ENCODE measurements at places on chromosomes 11 and 22. TPM values are rescaled to one million over a fixed set of nuclear protein-coding genes. Genes with fewer than 3 reads are reported as not detected.

Gene FADS1
- 184 TPM for total RNA-seq

DNA sequence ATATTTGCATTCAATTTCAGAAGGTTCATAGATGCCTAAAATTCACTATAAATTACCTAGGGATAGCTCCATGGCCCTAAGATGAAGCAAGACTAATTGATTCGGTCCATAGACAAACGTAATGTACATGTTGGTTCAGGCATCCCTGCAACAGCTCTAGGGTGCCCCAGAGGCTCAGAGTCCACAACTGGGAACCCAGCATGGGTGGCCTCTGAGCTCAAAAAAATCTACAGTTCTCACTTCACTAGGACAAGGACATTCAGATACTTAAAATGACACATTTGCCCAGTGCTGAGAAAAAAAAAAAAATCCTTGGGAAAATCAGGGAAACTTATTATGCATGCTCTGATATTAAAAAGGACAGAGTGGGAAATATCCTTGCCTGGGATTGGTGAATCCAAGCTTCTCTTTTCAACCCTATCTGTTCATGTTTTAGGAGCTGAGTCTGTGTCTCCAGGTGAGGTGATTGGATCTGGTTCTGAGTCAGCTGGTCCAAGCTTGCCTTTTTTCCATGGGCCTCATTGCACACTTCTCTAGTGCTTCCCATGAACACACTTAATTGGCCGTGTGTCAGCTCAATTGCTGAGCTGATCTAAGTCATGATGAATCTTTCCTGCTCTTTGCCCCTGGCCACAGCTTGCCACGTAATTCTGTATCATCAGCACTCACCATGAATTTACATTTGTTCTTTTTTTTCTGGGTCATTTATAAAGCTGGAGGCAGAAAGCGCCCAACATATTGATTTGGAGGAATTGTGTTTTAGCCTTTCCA, 116.3 kb upstream of the RCN1 start:
- no peak for DNase-seq
- no peaks in the 10 kb centered on the region for H3K36me3 ChIP-seq
- no peak overlapping the region for H3K4me3 ChIP-seq
- H3K4me1 ChIP-seq, result peaks cover 5% of the 10 kb centered on the region
- H3K27ac ChIP-seq, result no peak overlapping the region

Gene CDHR5
- not detected for total RNA-seq

DNA sequence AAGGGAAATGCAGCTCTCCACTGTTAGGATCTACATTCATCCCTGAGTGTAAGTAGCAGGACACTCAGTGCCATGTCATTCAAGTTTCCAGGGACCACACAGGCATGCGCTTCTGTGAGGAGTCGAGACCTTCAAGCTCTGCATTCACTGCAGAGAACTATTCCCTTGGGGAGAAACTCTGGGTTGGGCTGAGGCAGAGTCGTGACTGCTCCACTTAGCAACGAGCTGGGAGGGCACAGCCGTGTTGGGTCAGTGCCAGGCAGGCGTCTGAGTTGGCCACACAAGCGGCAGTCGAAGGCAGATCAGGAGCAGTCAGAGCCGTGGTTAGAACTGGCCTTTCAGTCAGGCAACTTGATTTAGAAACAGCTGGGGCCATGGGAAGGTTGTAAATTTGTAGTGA, 14.7 kb downstream of the MPEG1 start:
- peaks cover 17% of the 10 kb centered on the region for H3K4me1 ChIP-seq
- no peak for DNase-seq
- no peak overlapping the region for H3K4me3 ChIP-seq
- no peaks in the 10 kb centered on the region for H3K27me3 ChIP-seq

Gene SCGB1D2
- total RNA-seq, result not detected

GRCh38 chr11:108805030-108805429, 140.2 kb downstream of the DDX10 start:
- no peaks in the 10 kb centered on the region for H3K27me3 ChIP-seq
- no peak overlapping the region for H3K27ac ChIP-seq
- no peak for DNase-seq
- H3K4me1 ChIP-seq, result no peaks in the 10 kb centered on the region
- H3K36me3 ChIP-seq, result no peaks in the 10 kb centered on the region

- H3K27me3 ChIP-seq, result no peaks in the 10 kb centered on the region
- peaks cover 45% of the 10 kb centered on the region for H3K4me1 ChIP-seq
- no peak overlapping the region for H3K27ac ChIP-seq
- H3K4me3 ChIP-seq, result no peak overlapping the region
- DNase-seq, result no peak
These were observed 13.0 kb upstream of the CDC42EP1 start for GRCh38 chr22:37547251-37547741.
